Renal pelvis (tissue), 12 donors: ENCODE measurements at places on chromosomes 2 and 18.
A peak's percentile ranks its signal among the peaks of the same experiment; 100 is the strongest.

DNA sequence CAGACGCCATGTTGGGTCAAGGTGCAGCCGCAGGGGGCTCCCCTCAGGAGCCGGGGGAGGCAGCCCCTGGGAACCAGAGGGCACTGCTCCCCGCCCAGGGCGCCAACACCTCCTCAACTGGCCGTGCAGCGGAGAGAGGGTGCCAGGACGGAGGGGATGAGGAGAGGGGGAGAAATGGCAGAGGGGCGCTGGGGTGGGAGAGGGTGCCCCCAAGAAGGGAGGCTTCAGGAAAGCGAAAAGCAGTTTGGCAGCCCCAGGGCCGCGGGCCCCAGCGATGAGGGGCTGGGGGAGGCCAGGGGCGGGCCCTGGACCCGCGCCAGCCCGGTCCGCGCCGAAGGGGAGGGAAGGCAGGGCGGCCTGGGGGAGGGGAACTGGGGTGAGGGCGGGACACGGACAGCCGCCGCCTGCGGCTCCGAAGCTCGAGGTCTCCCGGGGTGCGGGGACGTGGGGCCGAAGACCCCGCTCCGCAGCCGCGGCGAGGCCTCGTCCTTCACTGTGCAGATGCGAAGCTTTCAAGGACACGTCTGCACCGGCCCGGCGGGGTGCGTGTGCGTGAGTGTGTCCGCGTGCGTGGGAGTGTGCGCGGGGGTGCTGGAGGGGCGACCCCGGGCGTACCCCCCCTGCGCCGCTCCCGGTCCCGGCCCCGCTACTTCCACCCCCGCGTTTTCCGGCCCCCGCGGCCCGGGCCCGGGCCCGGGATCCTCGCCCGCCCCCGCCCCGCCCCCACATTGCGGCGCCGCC lies 1.4 kb downstream of the DNMT3A start:
- peak; percentile 41 for DNase-seq

DNA sequence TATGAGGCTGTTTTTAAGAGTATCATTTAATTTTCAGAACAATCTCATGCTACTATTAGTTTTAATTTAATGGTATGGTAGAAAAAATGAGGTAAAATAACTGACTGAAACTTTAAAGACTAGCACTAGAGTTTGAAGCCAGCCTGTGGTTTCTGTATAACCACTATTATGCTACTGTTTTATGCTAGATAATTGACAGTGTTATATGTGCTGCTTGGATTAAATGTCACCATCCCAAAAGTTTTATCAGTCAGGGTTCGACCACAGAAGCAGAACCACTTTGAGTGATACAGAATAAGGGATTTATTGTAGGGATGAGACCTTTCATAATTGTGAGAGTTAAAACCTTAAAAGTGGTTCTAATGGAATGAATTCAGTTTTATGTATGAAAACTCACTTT lies 271.6 kb downstream of the PTGR3 start:
- no peak for DNase-seq

DNA sequence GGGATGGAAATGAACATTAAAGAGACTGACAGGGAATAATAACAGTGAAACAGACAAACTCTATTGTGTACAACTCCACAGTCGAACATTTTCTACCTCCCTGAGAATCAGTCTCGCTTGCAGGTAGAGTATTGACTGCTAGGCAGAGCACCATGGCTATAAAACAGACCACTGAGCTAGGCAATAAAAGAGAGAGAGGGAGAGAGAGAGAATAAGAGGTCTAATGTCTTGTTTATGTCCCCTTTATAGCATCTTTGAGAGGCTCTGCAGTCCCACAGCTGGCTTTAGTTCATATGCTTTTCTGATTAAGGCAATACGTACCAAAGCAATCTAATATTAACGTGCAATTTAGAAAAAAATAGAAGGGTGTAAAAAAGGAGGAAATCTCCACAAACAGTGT lies 652.6 kb downstream of the NRXN1 start:
- DNase-seq, result no peak

DNA sequence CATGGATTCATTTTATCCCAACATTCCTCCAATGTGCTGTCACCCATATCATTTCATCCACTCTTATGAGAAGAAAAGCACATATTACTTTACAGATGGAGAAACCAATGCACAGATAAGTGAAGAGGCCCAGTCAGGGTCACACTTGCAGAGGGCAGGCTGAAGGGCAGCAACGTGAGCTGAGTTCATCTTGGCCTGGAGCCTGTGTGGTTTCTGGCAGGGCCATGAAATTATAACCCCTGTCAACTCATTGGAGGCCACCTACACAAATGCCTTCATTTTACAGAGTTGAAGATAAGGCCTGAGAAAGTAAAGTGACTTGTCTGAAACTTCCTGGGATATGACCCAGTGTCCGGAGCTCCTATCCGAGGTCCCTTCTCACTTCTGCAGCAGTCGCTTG lies 88.4 kb upstream of the NRP2 start:
- no peak for DNase-seq

DNA sequence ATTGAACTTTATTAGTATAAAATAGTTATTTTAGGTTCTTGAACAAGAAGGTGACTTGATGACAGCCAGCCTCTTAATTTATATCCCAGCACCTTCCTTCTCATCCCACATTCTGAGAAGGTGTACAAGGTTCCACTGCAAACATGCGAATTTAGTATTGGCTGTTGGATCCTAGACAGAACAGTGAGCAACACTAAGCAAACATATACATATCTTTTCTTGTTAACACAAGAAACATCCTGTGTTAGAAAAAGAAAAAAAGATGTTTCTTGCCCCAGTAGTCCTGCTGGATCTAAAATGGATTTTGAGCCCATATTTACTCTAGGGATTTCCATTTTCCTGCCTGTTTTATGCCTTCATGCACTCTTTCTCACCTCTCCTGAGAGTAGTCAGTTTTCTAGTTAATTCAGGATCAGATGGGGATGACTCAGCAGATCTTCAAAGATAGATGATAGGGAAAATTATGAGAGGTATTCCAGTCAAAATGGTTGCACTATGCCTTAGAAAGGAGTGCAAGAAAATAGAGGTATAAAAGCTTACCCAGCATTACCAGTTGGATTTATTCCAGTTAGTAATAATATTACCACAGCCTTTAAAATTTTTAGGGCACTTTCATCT lies 336.5 kb downstream of the MEIS1 start:
- DNase-seq, result no peak

GRCh38 chr2:68917034-68917718 lies 35.5 kb downstream of the GKN2 start:
- no peak for DNase-seq

DNA sequence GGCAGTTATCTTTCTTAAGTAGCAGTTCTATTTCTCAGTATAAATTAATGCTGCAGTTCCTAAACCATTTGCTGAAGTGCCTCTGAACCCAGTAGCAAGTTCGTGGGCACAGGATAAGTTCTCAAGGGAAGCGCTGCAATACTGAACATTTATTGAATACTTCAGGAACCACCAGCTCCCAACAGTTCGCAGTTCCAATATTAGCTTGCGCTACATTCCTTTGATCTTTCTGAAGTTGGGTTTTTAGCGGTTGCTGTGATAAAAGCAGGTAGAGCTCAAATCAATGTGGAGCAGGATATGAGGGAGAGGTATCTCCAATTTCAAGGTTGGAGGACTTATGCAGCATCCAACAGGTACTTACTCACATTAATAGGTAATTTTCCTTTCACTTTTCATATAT lies 33.7 kb downstream of the PDCL3 start:
- no peak for DNase-seq
